NCI-H1092 treated with DMSO at 0.1 percent for 48 hours (cell line): ENCODE measurements at places on chromosomes 12 and 14.

- peak; percentile 25 for DNase-seq
These were observed at the start of gene PYGL for GRCh38 chr14:50943943-50944646. PYGL (minus strand) TSS chr14:50944483; CDS start chr14:50944403, 80 bp downstream.

DNA sequence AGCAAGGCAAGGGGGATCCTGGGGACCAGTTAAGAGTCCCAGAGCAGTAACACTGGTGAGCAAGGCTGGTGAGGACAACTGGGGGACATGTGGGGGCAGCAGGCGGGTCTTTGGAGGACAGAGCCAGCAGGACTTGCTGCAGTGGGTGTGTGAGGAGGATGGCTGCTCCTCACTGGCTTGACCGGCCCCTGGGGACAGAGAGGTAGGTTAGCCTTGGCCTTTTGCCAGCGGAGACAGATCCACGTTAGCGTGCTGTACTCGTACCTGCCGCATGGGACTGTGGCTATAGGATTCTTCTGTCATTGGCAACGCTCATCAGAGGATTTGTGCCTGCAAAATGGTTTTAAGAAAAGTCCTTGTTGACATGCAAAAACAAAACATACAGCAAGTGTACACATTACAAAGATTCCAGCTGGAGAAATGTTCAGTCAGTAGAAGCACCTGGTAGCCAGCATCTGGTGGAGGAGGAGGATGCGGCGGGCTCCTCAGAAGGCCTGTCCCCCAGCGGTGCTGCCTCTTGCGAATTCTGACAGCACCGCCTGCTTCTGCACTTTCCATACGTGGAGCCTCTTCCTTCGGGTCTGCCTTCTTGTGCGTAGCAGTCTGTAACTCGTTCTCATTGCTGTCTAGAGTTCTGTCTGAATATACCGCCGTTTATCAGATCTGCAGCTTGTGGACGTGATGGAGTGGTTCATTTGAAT lies 91.3 kb downstream of the EP400 start:
- no peak for DNase-seq

DNA sequence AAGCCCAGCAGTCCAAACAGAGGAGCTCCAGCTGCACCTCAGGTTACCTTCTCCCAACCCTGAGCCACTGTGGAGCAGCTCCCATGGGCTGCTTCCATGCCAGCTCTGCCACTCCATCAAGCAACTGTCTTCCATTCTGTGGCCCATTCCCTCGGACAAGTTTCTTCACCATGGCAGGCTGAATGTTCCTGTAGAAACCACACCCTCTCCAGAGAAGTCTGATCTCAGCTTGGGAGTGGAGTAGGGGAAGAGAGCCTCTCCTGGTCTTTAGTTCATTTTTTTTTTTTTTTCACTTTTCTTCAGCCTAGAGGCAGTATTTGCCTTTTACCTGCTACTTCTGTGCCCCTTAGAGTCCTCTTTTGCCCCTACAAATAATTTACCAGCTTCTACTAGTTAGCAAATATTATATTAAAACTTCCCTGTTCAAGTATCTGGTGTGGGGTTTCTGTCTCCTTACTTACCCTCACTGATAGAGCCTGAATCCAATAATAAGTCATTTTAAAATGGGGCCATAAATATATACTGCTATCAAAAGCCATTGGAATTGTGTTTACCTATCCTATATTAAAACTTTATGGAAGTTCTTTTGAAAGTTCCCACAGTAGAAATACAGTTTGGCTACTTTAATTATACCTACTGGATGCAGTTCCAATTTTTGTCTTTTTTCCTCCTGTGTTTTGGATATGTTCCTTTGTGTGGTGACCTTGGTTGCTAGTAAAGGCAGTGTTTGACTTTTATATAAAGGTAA lies 11.7 kb upstream of the SLC17A8 start:
- DNase-seq = no peak

DNA sequence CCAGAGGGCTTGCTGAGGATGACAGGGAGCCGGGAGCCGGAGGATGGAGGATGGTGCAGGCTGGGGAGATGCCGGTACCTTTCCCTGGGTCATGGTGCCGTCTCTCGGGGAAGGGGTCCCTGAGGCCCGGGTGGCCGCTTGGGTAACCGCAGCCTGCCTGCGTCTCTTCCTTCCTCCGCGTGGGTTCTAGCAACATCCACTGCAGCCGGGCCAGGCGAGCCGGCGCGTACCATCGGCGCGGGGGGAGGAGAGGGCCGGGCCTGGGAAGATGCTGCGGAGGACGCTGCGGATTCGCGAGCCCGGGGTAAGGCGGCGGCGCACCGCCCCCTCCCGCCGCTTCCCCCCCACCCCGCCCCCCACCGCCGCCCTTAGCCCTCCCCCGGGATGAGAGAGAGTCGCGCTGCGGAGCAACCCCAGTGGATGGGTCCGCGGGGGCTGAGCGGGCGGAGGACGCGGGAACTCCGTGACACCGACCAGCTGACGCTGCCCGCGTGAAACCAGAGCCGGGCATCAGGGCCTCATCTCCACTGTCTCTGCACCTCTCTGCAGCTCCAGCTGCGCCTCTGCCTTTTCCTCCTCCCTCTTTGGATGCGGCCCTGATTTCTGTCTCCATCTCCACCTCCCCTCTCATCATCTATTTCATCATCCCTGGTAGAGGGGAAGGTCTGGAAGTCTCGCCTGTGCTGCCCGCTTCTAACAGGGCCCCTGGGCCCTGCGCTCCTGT lies at the start of gene FAIM2:
FAIM2 (minus strand) TSS at position 201 of the 724 bp plus-strand sequence; CDS start at position 93, 108 bp downstream.
- DNase-seq = peak; percentile 66

- no peak for DNase-seq
These were observed 12.3 kb downstream of the KRT83 start for GRCh38 chr12:52308806-52309425.

- no peak for DNase-seq
These were observed 11.1 kb downstream of the ACTR6 start for GRCh38 chr12:100211698-100212097.

DNA sequence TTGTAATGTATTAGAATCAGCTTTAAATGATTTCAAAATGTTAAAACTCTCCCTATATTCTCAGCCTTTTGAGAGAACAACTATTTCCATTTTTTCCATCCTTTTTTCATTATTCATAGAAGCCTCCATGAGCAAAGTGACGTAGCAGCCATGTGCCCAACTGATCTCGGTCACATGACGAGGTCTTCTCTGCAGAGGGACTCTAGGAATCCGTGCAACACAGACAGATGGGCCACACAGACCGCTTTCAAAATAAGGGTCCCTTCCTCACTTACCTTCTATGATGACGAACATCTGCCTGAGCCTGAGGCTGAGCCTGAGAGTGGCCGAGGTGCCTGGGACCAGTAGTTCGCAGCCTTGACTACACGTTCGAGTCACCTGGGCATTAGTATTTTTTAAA lies 293.8 kb downstream of the FOXN3 start:
- no peak for DNase-seq

DNA sequence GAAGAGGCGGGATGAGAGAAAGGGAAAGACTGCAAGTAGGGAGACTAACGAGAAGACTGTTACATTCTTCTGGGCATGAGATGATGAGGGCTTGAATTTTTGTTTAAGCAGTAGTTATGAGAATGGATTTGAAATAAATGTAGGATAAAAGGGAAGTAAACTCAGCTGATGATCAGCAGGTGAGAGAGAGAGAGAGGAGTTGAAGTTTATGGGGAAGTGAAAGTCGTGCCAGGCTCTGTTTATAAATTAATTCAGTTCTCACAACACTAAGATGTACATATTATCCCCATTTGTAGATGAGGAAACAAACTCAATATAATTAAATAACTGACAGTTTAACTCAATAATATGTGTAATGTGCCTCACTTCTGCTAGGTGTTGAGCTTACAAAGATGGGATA lies 170.0 kb upstream of the RMST start:
- no peak for DNase-seq

GRCh38 chr14:100149851-100150611 lies 9.4 kb downstream of the DEGS2 start:
- DNase-seq = peak; percentile 5

GRCh38 chr12:116916714-116917114 lies 6.0 kb downstream of the FBXW8 start:
- DNase-seq = no peak

- DNase-seq = no peak
These were observed 6.5 kb downstream of the KRT85 start for GRCh38 chr12:52360663-52361271.

DNA sequence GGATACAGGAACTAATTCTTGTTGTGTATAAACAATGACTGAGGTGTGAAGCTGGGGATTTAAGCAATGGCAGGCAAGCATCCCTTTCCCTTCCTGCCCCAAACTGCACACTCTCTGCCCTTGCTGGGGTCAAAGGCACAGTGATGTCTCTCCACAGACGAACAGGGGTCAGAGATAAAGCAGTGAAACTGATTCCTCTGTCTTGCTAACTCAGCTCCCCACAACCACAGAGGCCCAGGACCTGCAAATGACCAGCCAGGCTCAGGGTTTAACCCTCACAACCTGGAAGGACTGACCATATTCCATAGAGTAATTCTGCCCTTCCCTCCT lies 67.2 kb downstream of the CCDC88C start:
- no peak for DNase-seq

- no peak for DNase-seq
These were observed 34.9 kb downstream of the WIF1 start for GRCh38 chr12:65086236-65086635.

DNA sequence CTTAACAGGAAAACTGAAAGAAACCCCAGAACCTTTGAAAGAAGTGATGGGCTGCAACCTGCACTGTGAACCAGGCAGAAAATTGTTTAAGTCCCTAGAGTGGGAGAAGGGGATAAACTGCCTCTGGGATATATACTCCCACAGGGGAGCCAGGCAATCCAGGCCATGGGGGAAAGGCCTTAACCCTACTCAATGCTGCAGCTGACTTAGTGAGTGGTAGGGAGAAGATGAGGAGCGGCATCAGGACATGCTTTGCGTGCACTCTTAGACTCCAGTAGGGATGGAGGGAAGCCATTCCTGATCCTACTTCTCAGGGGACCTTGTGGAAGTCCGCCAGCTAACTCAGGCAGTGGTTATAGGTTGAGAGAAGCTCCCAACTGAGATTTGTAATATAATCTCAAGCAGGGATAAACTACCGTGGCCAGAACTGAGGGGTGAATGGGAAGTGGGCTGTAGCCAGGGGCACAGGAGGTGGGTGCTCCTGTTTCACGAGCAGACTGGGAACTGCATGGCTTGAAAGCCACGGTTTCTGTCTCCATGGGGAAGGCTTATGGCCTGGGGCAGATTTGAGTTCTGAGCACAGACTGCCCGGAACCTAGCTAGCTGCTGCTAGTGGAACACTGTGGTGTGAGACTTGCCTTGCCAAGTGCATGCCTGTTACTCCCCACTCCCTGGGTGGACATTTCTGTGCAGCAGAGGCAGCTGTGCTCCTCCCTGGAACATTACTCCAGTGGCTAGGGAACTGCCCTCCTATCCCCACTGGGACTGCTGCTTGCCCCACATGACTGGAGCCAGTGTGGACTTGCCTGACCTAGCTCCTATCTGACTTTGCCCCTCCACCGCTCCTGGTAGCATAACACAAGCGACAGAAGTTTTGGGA lies 119.2 kb upstream of the SCAF11 start:
- DNase-seq = no peak

GRCh38 chr14:40581264-40581663 lies 1025.4 kb upstream of the LRFN5 start:
- no peak for DNase-seq

- no peak for DNase-seq
These were observed 682 bp downstream of the ERBB3 start for GRCh38 chr12:56080556-56081138.

- DNase-seq = peak; percentile 38
These were observed 1.1 kb downstream of the GXYLT1 start for GRCh38 chr12:42143452-42144157.

- DNase-seq = no peak
These were observed 18.6 kb downstream of the GSTZ1 start for GRCh38 chr14:77339407-77339806.

- peak; percentile 51 for DNase-seq
These were observed 69.7 kb downstream of the SVOP start for GRCh38 chr12:108950991-108951739.
